Stimulated activated CD8-positive, alpha-beta memory T cell treated with anti-CD3 and anti-CD28 coated beads, Interleukin-7, amount 100 ng/mL, for 4 hours (primary cell): ENCODE measurements at places on chromosomes 16 and 17.

DNA sequence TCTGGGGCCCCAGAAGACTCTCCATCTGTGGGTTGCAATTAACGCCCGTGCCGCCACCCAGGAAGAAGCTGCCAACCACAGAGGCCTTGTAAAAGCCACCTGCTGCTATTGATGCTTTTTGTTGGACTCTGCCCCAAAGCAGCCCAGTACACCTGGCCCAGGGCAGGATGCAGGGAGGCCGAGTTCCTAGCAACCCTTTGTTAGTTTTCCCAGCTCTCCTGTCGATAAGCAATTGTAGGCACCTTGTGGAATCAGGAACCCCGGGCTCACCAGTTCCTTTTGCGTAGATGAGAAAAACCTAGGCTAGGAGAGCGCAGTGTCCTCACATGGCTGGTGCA, 103.3 kb downstream of the ABCC6 start:
- no peak for DNase-seq

GRCh38 chr17:68740555-68741447, 139.6 kb upstream of the FAM20A start:
- DNase-seq = no peak

DNA sequence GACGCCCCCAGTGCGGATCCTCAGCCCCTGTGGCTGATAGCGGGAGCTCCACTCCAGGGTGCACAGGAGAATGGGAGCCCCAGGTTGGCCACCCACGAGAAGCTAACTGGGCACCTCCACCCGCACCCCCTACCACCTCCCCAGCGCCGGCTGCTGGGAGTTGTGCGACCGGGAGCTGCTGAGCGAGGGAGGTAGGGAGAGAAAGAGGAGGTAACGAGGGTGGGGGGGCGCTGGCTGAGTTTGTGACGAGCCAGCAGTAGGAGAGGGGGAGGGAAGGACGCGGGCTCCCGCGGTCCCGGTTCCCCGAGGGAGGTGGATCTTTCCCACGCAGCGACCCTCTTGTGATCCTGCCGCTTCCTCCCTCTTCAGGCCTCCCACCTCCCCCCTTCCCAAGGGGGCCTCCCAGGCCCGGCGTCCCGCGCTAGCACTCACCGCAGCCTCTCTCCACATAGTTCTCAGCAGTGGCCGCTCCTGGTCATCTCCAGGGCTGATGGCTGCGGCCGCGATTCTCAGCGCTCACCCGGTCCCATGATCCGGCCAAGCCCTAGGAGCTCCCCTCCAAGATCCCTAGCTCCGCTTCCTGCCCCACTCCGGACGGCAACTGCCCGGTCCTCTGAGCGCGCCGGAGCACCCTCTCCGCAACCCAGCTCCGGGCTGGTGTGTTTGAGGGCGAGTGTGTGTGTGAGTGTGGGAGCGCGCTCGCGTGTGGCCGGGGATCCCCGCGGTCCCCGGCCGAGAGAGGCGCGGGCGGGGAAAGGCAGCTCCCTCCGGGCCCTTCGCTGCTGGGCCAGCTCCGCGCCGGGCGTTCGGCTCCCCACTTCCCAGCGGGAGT, at the start of gene GRIN2A:
Gene GRIN2A (minus strand): TSS at position 207 of the 832 bp plus-strand sequence. CDS start 2,017 bp downstream, outside the sequence.
- no peak for DNase-seq

DNA sequence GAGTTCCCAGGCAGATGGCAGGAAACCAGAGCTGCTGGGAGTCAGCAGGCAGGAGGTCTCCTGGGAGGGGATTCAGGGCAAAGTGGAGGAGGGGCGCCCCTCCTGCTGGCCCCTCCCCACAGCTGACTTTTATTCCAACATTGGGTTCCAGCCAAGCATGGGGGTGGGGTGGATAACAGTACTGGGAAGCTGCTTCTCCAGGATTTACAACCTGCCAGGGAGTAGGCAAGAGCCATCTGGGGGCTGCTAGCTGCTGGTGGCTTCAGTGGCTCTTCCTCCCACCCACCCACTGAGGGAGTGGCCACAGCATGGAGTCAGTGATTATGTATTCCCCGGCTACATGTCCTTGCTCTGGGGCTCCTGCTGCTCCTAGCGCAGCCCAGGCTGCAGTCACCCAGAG, 36.8 kb downstream of the TMEM132E start:
- no peak for DNase-seq

GRCh38 chr17:48878920-48879898, 13.4 kb upstream of the ATP5MC1 start:
- peak; percentile 48 for DNase-seq
